ENCODE measurements at places on chromosomes 6 and 20.
A peak's percentile ranks its signal among the peaks of the same experiment; 100 is the strongest.

GRCh38 chr20:63686492-63687321 is 9.7 kb upstream of the TNFRSF6B start:
- no peak for DNase-seq

- no peak for DNase-seq
Measured at GRCh38 chr6:145080651-145081050, 654.7 kb downstream of the EPM2A start.

GRCh38 chr20:58033026-58033536 is 195.4 kb downstream of the ANKRD60 start:
- DNase-seq = no peak

- DNase-seq = no peak
Measured at GRCh38 chr6:100726666-100727065, 154.5 kb downstream of the ASCC3 start.

DNA sequence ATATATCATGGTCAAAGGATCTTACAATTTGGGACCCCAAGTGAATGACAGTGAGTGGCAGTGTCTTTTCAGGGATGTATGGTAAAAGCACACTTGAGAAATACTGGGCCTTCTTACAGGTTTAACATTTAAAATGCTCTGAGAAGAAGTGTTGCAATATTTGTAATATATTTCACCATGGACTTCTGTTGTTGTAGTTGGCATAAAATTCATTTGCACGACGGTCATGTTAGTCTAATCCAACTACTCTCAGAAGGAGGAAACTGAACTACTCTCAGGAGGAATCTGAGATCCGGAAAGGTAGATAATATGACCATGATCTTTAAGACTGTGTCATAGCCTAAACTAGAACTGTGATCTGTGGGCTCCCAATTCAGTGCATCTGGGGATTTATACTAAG is 700.1 kb downstream of the HDGFL1 start:
- DNase-seq = no peak

GRCh38 chr20:7146552-7147219 is 379.2 kb downstream of the BMP2 start:
- no peak for DNase-seq

- DNase-seq = no peak
Measured at GRCh38 chr6:74734901-74735300, 471.0 kb downstream of the COL12A1 start.

DNA sequence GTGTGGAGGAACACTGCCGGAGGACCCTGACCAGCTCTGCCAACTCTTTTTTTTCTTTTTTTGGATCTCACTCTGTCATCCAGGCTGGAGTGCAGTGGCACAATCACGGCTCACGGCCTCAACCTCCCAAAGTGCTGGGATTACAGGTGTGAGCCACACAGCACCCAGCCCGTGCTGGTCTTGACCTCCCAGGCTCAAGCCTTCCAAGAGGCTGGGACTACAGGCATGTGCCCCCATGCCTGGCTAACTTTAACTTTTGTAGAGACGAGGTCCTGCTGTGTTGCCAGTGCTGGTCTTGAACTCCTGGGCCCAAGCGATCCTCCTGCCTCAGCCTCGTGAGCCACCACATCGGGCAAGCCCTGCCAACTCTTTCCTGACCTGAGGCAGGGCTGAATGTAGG is 11.2 kb downstream of the GCNT2 start:
- no peak for DNase-seq

DNA sequence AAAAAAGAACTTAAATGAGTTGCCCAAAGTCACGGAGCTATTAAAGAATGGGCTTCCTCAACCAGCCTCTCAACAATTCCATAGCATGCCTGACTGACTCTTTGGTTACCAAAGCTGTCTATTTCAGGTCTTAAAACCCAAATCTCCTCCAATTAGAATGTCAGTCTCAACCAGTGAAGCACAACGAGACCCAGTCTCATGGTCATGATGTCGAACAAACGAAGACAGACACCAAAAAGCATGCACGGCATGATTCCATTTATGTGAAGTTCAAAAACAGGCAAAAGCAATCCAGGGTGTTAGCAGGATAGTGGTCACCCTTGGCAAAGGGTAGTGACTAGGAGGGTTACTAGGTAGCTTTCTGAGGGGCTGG is 16.3 kb upstream of the PTPN1 start:
- no peak for DNase-seq

DNA sequence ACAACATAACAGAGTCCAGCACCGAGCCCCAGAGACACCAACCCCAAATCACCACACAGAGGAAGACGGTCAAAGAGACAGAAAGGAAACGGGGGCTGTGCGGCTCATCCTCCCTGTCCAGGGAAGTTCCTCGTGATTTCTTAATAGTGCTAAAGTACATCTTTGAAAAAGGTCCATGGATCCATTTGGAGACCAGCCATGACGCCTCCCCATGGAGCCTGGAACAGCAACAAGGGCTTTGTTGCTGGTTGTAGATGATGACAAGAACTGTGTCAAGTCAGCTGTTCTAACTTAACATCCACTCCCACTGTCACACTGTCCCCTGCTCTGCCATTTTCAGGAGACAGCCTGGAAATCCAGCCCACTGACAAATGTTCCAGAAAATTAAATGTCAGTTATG is 99.7 kb downstream of the ATP9A start:
- no peak for DNase-seq

- DNase-seq = no peak
Measured at GRCh38 chr20:55053389-55053788, 578.0 kb downstream of the DOK5 start.

DNA sequence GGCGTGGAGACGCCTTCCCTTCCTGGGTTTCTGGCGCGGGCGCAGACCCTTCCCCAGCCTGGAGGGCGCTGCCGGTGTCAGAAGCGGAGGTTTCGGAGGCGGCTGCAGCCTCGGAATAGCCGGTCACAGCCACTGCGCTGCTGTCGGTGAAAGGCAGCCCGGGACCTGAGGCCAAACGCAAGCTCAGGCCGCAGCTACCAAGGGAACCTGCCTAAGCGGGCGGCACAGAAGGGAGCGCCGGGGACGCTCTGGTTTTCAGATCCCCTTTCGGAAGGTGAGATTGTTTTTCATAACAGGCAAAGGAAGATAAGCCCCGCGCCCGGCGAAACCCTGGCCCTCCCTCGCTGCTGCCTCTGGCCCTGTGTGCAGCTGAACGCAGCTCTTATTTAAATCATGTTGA is 116.5 kb downstream of the FAM120B start:
- no peak for DNase-seq

DNA sequence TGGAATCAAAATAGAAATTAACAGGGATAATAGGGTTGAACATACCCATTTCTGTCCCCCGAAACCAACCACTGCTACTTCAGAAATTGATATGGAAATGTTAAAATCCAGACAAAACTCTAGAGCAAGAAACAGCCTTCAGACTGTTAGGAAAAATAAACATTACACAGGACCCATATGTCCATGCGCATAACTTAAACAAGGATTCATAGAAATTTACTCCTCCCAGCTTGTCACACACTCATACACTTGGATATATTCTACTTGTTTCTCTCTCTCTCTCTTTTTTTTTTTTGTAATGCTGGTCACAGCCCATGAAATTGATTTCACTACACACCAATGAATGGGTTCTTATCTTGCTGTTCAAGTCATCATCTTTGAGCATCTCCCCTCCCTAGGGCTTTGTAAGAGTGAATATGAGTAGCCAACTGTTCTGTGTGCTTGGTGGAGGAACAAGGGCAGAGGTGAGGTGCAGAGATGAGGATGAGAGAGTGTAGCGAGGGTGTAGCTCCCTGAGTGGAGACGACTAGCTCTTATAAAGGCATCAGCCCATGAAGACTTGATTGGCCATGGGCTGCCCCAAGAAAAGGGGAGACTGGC is 61.8 kb upstream of the MLN start:
- no peak for DNase-seq

GRCh38 chr6:29702519-29703103 is 20.6 kb upstream of the HLA-F start:
- peak; percentile 59 for DNase-seq

- no peak for DNase-seq
Measured at GRCh38 chr6:169425628-169426370, 172.2 kb upstream of the THBS2 start.

Data from stimulated activated CD8-positive, alpha-beta memory T cell treated with anti-CD3 and anti-CD28 coated beads, Interleukin-7, amount 100 ng/mL, for 24 hours (primary cell).